ENCODE measurements at places on chromosomes 12 and 14.
A peak's percentile ranks its signal among the peaks of the same experiment; 100 is the strongest.

GRCh38 chr12:6338955-6339354, 2.9 kb downstream of the TNFRSF1A start:
- DNase-seq = no peak

GRCh38 chr14:35940291-35940690, 114.2 kb downstream of the BRMS1L start:
- no peak for DNase-seq

GRCh38 chr12:104010606-104011169, 39.3 kb downstream of the GLT8D2 start:
- DNase-seq = no peak

GRCh38 chr14:64364907-64365306, 23.2 kb upstream of the MTHFD1 start:
- no peak for DNase-seq

GRCh38 chr14:81406863-81407262, 6.7 kb upstream of the STON2 start:
- DNase-seq = no peak

GRCh38 chr12:96303653-96304052, 96.6 kb downstream of the CDK17 start:
- DNase-seq = no peak

- no peak for DNase-seq
Measured at GRCh38 chr12:113208041-113208934, 13.0 kb upstream of the TPCN1 start.

DNA sequence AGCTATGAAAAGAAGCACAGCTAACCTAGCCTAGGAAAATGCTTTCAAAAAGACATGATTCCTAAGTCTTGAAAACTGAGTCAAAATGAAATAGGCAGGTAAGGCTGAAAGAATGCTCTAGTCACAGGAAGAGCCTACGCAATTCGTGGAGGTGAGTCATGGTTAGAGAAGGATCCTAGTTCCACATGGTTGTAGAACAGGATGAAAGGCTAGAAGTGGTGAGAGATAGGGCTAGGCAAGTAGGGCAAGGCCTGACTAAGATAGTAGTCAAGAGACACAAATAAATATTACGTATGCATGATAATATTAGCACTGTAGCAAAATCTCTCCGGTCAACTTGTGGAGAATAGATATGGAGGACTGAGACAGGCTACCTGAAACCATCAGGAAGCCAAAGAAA, 47.2 kb downstream of the PLCZ1 start:
- DNase-seq = peak; percentile 90

DNA sequence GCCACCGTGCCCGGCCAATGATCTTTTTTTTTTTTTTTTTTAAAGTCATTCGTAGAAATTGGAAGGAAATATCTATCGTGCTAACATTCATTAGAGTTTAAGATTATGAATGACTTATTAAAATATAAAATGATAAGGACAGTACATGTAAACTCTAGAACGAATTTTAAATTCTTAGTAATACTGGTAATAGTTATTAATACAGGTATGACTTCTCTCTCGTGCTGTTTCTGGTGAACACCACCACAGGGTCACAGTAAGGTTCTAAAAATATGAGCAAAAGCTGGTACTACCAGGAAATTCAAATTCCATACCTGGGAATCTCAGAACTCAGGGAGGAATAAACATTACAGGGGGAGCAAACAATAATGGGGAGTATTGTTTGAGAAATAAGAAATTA, 26.2 kb downstream of the WNK1 start:
- no peak for DNase-seq

GRCh38 chr14:74583689-74584434, 28.2 kb downstream of the LTBP2 start:
- peak; percentile 79 for DNase-seq
